ENCODE measurements at places on chromosomes 7 and 10.
A peak's percentile ranks its signal among the peaks of the same experiment; 100 is the strongest.

GRCh38 chr7:158957510-158957906, 101.2 kb downstream of the DYNC2I1 start:
- no peak for DNase-seq

DNA sequence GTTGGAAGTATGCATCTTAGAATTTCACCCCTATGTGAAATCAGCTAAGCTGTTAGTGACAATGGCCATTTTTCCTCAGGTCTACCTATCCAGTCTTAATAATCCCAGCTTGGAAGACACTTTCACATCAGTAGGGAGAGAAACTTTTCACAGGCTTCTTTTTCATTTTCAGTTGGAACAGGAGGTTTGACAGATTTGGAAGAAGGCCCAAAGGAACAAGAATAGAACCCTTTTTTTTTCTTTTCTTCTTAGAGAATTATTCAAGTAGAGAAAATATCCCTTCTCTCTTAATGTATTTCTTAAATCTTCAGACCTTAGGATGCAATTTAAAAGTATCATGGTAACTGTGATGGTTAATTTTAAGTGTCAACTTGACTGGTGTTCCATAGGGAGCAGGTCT, 410.5 kb upstream of the C7orf33 start:
- DNase-seq, result no peak

DNA sequence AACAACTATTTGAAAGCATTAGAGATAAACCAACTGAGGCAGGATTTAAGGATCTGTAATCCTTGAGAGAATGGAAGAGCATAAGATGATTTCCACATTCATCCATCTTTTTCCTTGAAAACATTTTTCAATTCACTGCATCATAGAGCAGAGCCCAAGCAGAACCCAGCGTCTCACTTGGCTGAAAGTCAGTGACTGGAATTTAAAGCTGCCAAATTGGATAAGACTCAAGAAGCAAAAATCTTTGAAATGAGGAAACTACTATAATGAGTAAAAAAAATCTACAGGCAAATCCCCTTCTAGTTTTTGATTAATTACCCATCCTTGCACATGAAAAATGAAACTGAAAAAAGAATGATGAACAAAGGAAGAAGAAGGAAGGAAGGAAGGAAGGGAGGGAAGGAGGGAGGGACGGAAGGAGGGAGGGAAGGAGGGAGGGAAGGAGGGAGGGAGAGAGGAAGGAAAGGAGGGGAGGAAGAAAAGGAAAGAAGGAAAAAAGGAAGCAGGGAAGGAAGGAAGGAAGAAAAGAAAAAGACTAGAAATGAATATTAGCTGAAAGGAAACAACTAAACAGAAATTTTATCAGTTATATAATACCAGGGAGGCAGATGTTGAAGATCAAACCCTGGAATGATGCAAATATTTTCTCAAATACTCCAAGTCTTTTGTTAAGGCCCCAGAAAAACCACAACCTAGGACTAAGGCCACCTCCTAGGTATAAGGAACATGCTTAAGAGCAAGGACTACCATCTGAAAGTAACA, 336.3 kb upstream of the MAGI2 start:
- no peak for DNase-seq

DNA sequence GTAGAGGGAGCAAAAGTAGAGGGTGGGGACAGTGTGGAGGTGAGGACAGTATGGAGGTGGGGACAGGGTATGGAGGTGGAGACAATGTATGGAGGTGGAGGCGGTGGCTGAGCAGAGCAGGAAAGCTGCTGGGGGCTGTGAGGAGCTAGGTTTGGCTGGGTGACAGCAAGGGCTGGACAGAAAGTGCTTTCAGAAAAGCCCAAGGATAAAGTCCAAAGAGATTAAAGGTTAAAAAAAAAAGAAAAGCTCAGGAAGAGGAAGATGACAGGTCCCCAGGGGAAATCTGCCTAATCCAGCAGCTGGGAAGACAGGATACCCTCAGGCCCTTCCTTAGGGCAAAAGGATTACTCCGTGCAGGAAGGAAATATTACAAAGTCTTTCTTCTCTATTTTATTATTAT, 32.1 kb upstream of the PFKFB3 start:
- no peak for DNase-seq

GRCh38 chr7:26081638-26082037, 70.4 kb upstream of the NFE2L3 start:
- no peak for DNase-seq

- no peak for DNase-seq
These were observed 8.6 kb downstream of the TRIM56 start for GRCh38 chr7:101093906-101094305.

DNA sequence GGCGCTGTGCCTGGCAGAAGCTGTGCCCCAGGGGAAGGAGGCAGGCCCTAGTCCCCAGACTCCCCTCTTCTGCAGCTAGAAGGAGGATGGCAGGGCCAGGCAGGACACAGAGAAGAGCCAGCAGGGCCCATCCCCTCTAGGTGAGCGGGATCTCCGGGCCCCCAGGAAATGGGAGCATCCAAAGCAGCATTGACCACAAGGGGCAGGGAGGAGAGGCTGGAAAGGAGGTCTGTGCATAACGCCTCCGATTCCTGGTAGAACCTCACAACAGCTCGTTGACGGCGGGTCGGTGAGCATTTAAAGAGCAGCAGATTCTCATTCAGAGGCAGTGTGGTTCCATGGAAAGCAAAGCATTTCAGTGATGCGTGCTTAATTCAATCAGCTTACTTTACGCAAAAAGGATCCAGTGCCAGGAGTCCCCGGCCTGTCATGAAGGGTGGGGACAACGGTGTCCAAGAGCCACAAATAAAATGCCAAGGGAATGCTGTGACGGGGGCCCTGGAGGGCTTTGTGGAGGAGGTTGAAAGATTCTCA, 41.0 kb downstream of the CLRN3 start:
- no peak for DNase-seq

- DNase-seq, result peak; percentile 27
These were observed 29.2 kb downstream of the GBX1 start for GRCh38 chr7:151138153-151138851.

- DNase-seq, result no peak
These were observed 1.6 kb downstream of the C1GALT1 start for GRCh38 chr7:7183838-7184463.

DNA sequence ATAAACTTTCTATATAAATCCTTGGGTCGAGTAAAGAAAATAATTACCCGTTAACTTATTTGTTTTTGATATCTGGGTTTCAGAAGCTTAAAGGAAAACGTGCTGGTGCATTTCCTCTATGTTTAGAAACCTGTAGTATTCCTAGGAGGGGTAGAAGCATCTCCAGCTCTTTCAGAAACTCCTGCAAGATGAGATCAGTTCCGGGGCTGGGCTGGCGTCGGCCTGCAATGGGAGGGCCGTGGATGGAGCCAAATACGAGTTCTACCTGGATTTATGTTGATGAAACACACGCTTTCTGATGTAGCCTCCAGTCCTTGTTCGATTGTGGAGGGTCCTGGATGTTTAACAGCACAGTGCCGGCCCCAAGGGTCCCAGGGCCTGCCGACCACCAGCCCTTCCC, 35.8 kb upstream of the DIP2C start:
- DNase-seq, result no peak

DNA sequence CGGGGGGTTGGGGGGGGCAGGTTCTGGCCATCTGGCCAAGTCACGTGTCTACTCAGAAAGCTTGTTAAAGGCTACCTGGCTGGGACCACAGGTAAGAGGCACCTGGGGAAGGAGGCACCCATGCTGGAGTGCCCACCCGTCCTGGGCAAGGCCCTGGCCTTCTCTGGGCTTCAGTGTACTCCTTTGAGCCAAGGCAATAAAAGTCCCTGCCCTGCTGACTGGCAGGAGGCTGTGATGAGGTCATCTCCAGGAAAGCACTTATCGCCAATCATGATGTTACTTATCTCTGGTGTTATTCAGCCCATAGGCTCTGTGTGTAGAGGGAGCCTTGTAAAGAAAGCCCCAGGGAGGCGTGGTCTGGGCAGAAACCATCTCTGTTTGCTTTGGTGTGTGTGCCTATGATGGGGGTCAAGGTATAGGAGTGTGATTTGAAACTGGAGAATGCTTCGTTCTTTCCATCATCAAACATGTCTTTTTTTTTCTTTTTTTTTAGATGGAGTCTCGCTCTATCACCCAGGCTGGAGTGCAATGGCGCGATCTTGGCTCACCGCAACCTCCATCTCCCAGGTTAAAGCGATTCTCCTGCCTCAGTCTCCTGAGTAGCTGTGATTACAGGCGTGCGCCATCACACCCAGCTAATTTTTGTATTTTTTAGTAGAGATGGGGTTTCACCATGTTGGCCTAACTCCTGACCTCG, 2.5 kb upstream of the CLDN4 start:
- DNase-seq, result no peak

DNA sequence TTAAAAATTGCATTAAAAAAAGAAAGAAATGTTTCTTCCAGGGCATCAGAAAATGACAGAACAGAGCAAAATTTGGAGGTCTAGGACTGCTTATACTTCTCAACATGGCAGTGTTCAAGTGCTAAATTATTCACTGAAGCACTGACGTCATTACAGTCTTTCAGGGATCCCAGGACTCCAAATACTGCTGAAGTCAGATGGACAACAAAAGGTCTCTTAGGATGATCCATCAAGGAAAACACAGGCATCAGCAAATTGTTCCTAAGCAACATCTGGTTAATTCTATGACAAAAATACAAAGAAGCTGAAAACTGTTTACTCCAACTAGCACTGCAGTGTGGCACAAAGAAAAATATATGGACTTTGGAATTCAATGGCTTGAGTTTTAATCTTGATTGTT, 52.1 kb downstream of the PDK4 start:
- no peak for DNase-seq

- DNase-seq, result no peak
These were observed 43.0 kb upstream of the CYP2C18 start for GRCh38 chr10:94640562-94640961.

DNA sequence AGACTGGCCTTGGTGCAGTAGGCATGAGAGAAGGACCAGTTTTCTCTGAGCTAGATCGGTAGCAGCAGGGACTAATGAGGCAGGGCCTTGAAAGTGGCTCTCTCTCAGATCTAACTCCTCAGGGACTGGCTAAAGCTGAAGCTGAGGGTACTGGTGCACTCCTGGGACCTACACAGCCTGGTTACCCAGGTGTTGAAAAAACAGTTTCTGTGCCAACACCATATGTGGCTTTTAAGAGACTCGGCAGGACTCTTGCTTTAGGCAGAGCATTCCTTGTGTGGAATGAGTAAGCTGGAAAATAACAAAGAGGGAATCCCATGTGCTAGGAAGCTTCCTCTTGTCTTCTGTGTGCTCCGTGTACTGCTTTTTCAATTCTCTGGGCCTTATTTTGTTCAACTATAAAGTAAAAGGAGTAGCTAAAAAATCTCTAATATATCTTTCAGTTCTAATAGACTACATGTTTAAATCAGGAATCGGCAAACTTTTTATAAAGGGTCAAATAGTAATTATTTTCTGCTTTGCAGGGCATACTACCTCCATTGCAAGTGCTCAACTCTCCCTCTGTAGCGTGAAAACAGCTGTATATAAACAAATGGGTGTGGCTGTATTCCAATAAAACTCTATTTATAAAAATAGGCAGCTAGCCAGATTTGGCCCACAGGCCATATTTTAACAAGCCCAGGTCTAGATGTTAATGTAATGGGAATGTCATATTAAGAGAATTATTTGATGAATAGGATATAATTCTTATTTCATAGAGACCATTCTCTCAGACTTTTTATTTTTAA, 186.1 kb upstream of the KAT6B start:
- no peak for DNase-seq

DNA sequence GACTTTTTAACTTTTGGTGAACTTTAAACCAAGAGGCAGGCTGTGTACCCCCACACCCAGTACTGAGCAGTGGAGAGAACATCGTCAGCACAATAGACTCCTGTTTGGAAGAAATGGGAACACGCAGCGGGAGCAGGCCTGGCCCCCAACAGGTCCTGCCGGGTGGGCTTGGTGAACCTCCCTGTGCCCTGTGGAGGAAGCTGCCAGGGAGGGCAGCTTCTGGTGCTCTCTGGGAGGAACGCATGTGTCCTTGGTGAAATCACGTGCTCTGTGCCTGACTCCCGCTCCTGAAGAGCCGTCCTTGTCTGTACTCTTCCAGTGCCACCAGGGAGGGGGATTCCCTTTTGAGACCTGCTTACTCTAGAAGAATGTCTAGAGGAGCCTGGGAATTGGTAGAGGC, 31.6 kb downstream of the CHAT start:
- DNase-seq, result no peak

DNA sequence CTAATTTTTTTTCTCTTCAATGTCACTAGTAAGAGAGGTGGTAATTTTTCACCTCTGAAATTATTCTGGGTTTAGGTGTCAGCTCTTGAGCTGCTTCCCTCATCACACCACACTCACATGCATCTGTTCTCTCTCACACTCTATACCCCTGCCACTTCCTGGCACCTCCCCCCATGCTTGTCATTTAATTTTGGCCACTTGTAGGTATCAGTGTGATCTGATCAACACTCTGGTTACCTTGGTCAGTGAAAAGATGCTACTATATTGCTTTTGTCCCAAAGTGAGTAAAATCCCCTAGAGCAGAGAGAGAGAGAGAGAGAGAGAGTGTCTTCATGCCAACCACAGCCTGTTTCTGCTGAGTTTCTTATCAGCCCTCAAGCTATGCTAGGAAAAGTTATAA, 42.5 kb downstream of the STK17A start:
- DNase-seq, result no peak

DNA sequence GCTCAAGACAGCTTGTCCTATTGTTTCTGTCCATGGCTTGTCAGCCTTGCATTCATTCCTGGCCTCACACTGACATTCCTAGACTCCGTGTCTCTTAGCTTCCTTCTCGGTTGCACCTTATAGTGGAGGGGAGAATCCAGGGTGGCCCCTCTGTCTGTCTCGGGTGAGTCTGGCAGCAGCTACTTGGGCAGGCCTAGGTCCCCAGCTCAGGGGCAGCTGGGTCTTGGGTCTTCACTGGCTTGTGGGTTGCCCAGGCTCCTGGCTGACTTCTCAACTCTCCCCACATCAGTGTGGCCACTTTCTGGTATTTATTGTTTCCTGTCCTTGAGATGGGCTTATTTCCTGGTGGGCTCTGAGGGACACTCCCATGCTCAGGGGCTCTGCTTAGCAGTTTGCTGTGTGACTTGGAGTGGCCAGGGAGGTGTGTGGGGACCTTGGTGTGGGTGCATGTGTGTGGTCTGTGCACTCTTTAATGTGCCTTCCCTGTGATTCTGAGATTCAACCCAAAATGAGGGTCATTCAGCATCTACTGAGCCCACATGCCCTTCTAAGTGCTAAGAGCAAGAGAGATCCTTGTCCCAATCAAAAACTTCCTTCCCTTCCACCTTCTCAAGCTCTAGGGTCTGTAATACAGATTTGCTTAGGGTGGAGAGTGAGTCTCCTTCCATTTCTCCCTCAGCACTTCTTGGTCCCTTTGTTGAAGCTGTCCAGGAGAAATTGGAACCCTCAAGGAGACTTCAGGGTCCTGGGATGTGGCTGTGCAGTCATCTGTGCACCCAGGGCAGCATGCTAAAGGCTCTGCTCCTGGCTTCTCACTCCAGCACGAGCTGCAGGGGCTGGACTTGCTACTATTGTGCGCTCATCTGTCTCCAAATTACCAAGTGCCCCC, 20.1 kb downstream of the UPP1 start:
- no peak for DNase-seq

Data from GM12891 (cell line).